MG63 (cell line): ENCODE measurements at places on chromosomes 2 and 18.

- no peak for DNase-seq
Observed at GRCh38 chr2:216142540-216142939, 33.4 kb downstream of the XRCC5 start.

- DNase-seq: no peak
Observed at GRCh38 chr2:74110537-74110936, 37.2 kb downstream of the BOLA3 start.

DNA sequence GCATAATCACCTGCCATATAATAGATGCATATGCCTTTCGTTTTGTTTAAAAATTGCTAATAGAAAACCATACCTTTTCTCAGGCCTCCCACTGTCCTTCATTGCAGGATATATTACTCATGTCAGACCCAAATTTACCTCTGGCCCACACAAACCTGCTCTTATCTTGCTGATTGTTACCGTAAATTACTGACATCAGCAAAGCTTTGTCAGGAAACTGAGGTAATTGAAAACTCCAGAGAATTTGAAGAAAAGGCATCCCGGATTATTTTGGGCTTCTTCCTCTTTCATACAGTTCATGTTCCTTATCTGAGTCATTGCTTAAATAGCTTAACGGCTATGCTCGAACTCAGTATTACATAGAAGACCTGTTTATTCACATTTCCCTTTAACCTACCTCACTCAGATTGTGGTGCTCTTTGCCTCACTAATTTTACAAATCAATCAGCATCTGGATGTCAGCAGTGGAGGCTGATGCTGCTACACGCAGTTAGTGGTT lies 145.7 kb downstream of the ZEB2 start:
- DNase-seq: no peak

- DNase-seq: peak; percentile 97
Observed at GRCh38 chr2:19801367-19802080, 100.3 kb downstream of the TTC32 start.

- DNase-seq: peak; percentile 90
Observed at GRCh38 chr18:45802814-45803492, 22.5 kb upstream of the SIGLEC15 start.

DNA sequence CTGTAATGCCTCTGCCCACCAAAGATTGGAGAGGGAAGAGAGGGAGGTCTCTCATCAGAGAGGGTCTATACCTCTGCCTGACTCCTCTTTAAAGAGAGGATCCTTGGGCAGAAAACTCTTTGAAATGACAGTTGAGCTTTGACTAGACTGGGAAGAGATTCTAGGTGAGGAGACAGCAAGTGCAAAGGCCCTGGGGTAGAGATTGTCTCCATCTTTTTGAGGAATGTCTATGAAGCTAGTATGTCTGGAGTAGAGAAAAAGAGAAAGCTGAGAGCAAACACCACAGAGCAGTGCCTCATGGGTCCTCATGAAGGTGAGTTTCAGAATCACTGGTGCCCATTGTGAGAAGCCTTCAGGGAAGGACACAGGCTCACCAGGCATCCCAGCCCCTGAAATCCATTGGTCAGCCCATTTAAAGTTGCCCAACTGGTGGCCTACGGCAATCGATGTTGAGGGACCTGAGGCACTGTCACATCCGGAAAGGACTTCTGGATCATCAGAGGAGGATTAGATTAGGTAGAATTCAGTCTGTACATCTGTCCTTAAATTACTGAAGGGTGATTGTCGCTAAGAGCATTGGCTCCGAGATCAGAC lies 31.5 kb downstream of the LBH start:
- DNase-seq: no peak

- no peak for DNase-seq
Observed at GRCh38 chr18:29982218-29982617, 1060.3 kb downstream of the DSC3 start.

DNA sequence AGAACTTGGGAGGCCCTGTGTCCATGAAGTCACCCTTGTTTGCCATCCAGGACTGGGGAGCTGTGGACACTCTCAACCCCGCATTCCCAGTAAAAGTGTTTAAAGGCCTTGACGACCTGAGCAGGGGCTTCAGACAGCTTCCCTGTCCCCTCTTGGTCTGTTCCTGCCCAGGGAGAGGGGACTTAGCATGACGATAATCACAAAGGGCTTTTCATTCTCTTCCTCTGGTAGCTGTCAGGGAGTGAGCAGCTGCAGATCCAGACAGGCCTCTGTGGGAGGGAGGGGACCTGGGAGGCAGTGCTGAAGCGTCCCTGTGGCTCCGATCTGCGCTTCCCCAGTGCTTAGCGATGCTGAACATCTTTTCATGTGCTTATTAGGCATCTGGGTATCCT lies 77.8 kb upstream of the HS6ST1 start:
- DNase-seq: no peak

DNA sequence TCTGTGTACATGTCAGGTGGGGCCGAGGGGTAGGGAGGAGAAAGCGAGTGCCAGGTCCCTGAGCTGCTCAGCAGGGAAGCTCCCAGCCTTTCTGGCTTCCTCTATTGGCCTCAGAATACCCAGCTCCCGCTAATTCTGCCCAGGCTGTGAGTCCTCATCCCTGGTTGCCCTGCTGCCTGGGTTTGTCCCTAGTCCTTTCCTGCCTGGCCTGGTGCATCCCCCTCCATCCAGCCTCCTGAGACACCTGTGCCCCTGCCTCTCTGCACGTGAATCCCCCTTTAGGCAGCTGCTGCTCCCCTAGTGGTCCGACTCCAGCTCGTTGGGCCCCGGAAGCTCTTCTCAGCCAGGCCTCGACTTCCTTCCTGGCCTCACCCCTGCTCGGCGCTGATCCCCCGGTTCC lies 54.6 kb downstream of the INHBB start:
- no peak for DNase-seq

- DNase-seq: no peak
Observed at GRCh38 chr2:65403529-65403915, 28.9 kb downstream of the SPRED2 start.

- DNase-seq: no peak
Observed at GRCh38 chr2:53129851-53130250, 637.8 kb upstream of the CHAC2 start.

DNA sequence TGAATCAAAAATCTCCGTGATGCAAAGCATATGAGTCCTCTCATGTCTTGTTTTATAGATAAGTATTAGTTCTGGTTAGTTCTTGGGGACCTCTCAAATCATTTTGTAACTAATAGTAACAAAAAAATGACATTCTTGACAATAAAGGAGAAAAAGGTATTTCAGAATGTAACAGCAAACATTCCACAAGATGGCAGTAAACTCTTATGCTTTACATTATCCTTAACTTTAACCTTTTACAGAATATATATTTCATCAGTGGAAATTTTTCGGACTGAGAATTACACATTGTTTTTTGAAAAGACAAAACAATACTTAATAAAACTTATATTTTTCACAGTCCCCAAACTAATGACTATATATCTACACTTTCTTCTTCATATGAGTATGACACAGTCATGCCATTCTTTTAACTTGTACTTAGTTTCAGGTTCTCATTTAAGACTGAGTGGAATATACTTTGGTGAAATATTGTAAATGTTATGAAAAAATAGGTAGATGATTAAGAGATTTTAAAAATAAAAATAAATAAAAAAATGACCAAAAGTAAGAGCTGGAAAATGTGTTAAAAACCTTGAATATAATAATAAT lies 142.9 kb upstream of the NXPH2 start:
- DNase-seq: no peak

DNA sequence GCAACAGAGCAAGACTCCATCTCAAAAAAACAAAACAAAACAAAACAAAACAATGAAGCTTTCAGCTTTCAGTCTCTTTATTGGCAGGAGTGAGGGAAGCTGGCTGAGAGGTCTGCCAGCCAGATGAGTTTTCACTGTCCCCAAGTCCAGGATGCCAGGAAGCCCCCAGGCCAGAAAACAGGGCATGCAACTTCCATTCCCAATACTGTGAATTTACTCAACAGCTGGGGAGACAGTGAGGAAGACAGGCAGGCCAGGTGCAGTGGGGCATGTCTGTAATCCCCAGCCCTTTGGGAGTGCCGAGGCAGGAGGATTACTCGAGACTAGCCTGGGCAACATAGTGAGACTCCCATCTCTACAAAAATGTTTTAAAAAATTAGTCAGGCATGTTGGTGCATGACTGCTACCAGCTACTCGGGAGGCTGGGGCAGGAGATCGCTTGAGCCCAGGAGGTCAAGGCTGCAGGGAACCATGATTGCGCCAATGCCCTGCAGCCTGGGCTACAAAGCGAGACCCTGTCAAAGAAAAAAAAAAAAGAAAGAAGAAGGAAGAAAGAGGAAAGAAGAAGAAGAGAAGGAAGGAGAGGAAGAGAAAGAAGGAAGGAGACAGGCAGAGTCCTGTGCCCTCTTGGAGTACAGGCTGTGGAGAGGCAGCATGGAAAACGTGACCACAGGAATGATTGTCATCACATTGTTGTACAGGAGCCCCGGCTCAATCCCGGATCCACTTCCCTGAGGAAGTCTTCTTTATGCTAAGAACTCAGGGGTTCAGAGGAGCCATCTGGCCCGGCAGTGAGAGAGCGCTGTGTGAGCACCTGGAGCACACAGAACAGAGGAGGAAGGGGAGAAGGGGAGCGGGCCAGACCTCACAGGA lies 29.2 kb upstream of the POMC start:
- no peak for DNase-seq

GRCh38 chr2:234048049-234048448 lies 2.5 kb upstream of the SPP2 start:
- no peak for DNase-seq

GRCh38 chr2:86396291-86396785 lies 44.8 kb upstream of the KDM3A start:
- peak; percentile 55 for DNase-seq

- no peak for DNase-seq
Observed at GRCh38 chr2:137050949-137051348, 285.6 kb downstream of the THSD7B start.

DNA sequence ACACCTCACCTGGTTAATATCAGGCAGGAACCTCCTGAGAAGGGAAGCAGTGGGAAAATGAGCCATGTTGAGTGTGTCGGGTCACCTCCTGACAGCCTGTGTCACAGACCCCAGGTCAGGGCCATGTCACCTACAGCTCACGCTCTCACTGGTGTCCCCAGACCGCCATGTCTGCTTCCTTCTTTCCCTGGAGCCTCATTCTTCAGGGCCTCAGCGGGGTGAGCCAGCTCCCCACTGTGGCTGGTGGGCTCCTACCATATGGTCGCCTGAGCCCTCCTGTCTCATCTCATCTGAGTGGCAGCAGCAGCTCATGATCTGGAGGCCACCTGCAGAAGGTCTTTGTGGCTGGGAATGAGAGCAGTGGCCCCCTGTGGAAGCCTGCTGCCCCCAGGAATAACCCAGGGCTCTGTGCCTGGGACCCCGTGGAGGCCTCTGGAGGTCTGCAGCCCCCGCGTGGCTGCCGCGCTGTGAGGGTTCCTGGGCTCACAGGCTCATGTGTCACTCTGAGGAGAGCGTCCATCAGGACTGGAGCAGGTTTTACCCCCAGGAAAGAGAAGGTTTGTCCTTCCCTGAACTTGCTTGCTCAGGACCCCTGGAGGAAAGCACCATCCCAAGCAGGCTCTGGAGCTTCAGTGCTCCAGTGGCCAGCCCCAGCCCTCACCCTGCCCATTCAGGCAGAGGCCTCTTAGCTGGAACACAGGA lies 56.4 kb downstream of the FAM168B start:
- DNase-seq: no peak

DNA sequence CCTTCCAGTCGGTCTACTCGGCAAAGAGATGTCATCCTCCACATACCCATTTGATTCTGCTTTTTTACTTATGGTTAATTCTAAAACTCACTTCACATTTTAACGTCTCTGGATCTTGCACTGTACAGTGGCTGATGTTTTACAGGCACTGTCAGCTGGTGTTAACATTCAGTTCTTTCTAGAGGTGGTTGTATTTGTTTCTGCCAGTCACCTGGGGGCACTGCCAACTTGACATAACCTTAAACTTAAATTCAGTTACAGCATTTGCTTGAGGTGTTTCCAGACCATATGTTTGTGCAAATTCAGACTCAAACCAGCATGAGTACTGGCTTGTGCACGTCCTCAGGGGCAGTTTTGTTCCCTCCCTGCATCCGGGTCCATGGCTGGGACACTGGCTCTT lies 5.3 kb upstream of the TMEM185B start:
- no peak for DNase-seq

DNA sequence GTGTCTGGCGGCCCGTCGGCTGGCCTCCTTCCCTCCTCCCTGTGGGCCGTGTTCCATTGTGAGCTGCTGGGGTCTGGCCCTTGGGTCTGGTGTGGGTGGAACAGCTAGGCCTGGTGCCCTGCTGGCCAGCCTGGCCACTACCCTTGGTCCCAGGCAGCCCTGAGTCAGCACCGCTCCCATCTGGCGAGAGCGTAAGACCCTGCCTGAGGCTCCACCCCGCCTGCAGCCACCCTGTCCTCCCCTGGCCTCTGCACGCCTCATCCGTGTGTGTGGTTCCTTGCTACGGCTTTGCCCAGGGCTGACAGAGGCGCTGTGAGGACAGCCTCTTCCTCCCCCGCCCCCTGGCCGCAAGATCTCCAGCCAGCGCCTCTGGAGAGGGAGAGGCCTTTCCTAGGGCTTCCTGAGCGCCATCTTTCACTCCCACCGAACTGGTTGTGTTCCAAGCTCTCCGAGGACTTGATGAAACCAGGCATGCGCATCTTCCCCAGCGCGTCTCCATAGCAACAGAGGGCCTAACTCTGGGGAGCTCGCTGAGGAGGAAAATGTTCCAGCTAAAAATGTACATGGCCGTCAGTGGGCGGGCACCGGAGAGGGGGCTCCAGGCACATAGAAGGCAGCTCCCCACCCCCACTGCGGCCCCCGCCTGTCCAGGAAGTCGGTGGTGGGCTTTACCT lies 83.0 kb downstream of the STPG4 start:
- peak; percentile 91 for DNase-seq

DNA sequence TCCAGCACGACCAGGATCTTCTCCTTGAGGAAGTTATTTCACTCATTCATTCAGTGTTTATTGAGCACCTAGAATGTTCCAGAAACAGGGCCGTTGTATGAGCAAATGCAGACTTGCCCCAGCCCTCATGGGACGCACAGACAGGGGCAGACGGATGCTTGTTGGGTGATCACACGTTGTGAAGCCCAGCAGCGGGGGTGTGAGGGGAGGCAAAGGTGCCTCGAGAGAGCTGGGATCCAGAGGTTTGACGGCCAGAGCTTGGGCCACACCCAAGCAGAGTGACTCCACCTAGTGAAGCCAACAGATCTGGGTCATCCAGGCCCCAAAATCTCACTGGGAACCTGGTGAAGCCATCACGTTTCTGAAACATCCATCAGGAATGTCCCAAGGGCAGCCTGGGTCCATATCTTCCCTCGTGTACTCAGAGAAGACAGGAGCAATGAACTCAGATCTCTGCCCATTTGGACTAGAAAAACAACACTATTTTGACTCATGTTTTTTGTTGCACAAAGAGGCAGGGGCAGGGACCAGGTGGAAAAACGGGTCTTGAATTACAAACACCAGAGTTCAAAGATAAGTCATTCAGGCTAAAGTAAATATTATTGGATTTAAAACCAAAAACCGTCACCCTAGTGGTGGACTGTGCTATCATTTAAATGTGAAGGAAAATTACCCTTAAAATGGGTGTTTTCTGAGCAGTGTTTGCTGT lies 54.9 kb upstream of the RBM44 start:
- DNase-seq: no peak
